Occipital lobe (tissue), 3 donors: ENCODE measurements at places on chromosomes 11 and 22. TPM values are rescaled to one million over a fixed set of nuclear protein-coding genes. Genes with fewer than 3 reads are reported as not detected.

The RNF169 gene
- total RNA-seq: 39.3 TPM

The TMEM191B gene
- total RNA-seq: 0.94 TPM

The GLYATL2 gene
- total RNA-seq: 1.2 TPM

The UBQLNL gene
- not detected for total RNA-seq

The MAML2 gene
- total RNA-seq: 4.8 TPM

The EFEMP2 gene
- 13.3 TPM for total RNA-seq

The FAM83F gene
- 0.78 TPM for total RNA-seq

The CCDC88B gene
- total RNA-seq: 1.4 TPM

The C22orf42 gene
- not detected for total RNA-seq

The LRRC74B gene
- not detected for total RNA-seq

The OR8I2 gene
- total RNA-seq: not detected

The RCOR2 gene
- total RNA-seq: 9.5 TPM

The H19 gene
- 10.8 TPM for total RNA-seq

The C1QTNF5 gene
- total RNA-seq: 4.2 TPM

The UPK3A gene
- total RNA-seq: not detected
